Fibroblast of skin of left biceps (primary cell): ENCODE measurements at places on chromosomes 6 and 20.
A peak's percentile ranks its signal among the peaks of the same experiment; 100 is the strongest.

- peak; percentile 3 for DNase-seq
Measured at GRCh38 chr6:106927531-106928398, 46.8 kb downstream of the CD24 start.

GRCh38 chr20:6685181-6685582 is 82.3 kb upstream of the BMP2 start:
- no peak for DNase-seq

GRCh38 chr20:22052025-22052650 is 346.7 kb downstream of the PAX1 start:
- DNase-seq = no peak

DNA sequence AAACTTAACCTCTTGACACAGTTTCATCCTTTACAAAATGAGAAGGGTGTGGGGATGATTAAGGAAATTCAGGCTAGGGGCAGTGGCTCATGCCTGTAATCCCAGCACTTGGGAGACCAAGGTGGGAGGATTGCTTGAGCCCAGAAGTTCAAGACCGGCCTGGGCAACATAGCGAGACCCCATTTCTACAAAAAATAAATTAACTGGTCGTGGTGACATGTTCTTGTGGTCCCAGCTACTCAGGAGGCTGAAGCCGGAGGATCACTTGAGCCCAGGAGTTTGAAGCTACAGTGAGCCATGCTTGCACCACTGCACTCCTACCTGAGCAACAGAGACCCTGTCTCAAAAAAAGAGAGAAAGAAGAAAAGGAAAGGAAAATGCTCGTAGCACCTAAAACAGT is 9.0 kb downstream of the ZSWIM3 start:
- no peak for DNase-seq

DNA sequence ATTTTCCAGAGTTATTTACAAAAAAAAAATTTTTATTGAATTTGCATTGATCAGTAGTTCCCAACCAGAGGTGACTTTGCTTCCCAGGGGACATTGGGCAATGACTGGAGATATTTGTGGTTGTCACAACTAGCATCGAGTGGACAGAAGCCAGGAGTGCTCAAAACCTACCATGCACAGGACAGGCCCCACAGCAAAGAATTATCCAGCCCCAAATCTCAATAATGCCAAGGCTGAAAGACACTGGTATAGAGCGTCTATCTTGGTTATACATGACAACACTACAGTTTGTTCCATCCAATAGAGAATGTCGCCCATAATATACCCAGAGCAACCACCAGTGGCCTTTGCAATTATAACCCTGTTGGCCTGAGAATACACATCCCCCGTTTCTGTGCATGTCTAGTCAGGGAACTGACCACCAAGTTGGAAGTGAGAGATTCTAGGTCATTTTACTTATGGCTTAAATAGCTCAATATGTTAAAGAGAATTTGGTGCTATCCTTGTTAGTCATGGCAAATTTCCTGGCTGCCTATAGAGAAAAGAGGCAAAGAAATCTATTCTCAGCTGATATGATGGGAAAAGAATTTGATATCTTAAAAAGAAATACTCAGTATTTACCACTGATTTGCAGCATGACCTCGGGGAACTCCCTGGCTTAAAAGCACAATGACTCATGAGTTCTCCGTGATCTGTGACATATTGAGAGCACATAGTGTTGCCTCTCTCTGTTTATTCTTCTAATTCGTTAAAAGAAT is 76.0 kb upstream of the ADTRP start:
- peak; percentile 36 for DNase-seq

DNA sequence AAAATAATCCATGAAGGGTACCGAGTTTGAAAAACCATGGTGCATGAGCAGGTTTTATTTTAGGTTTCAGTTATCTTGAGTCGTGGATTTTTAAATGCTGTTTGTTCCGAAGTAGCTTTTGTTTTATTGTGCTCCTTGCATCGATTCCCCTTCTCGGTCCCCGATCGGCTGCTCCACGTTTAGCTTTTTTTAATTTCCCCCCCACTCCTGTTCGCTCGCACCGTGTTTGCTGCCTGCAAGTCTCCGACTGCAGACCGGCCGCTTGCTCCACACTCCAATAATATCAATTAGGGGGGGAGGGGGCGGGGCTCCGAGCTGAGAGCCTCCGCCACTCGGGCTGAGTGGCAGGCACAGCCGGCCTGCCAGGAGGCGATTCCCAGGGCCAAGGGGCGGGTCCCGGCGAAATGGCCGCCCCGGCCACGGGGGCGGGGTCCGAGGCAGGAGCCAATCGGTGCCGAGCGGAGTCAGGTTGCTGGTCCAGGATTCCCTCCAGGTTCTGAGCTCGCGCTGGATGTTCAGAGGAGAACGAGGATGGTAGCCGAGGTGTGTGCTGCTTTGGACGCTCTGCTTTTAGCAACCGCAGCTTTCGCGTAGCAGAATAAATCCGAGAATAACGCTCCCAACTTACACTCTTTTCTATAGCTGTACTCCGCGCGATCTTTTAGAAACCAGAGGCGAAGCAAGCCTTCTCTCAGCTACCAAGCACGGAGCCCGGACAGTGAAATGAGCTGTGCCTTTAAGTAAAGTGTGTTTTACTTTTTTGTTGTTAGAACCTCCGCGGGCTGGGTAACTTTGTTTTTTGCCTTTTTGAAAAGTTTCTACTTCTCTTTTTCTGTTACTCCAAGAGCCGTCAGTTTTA is at the start of gene EPHA7:
Gene EPHA7 (minus strand): TSS at position 256 of the 859 bp plus-strand sequence. CDS start 218 bp downstream, at position 38.
- peak; percentile 72 for DNase-seq

- no peak for DNase-seq
Measured at GRCh38 chr6:24476631-24477030, 12.7 kb downstream of the GPLD1 start.

DNA sequence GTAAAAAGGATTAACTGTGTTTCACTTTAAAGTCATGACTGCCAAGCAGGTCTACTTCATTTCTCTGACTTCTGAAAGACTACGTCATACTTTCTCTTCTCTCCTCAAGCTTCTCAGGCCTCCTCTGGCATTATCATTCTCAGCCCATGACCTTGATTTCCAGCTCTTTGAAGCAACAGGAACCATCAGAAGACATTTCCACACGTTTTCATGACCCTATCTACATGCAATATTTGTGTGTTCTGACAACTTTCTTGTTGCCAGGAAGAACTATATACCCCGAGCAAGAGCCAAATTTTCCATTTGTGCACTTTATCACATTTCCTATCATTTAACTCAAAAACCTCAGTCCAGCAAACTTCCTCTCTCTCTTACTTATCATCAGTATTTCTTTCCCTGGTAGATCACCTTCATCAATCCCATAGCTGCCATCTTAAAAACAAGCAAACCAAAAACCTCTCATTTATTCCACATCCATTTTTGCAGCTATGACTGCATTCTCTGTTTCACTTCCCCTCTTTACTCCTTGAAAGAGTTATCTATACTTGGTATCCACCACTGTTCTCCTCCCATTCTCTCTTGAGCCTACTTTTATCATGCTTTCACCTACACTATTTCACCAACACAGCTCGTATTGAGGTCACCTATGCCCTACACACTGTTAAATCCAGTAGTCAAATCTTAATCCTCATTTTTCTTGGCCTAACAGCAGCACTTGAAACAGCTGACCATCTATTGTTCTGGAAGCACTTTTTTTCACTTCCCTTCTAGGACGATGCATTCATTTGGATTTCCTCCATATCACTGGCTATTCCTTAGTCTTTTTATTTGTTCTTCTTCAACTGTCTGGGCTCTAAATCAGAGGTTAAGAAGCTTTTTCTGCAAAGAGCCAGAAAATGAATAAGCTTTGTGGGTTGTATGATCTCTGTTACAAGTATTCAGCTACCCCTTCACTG is 47.1 kb downstream of the STX7 start:
- no peak for DNase-seq

DNA sequence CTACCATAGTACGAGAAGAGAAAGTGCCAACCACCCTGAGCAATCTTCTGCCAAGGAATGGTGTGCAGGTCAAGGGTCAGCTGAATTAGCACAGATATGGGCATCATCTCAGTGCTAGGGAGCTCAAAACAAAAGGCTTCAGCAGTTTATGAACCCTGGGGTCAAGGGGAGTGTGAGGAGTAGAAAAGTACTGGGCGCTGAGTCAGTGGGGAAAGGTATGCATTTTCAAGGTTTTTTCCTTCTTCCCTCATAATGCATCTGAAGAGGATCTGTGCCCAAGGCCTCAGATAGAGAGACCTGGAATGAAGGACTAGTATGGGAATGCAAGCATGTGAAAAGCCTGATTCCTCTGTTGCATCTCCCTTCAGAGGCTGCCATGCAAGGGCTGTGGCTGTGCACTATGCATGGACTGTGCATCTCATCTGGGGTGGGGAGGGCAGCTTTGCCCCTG is 81.7 kb downstream of the PERP start:
- no peak for DNase-seq

DNA sequence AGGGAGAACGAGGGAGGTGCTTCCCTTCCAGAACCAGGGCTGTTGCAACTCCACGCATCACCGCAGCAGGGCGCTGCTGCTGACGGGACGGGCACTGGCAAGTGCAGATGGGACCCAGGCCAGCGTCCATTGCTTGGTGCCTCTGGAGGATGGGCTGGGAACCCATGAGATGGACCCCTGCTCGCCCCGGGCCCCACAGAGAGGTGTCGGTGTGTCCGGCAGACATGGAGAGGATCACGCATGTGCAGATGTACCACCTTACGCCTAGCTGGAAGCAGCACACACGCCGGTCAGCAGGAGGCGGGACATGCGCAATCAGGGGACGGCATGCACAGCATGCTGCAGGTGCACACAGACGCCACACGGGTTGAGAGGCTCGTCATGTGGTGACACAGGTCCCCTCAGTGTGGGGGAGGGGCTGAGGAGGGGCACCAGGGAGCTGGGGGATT is 5.7 kb downstream of the CABLES2 start:
- no peak for DNase-seq
